ENCODE measurements at places on chromosomes 2 and 18.

- no peak for DNase-seq
Observed at GRCh38 chr2:173229086-173229485, 125.6 kb upstream of the CDCA7 start.

GRCh38 chr2:149507974-149508373 lies 79.6 kb downstream of the MMADHC start:
- DNase-seq, result no peak

- no peak for DNase-seq
Observed at GRCh38 chr2:143937723-143938350, 582.1 kb downstream of the ZEB2 start.

DNA sequence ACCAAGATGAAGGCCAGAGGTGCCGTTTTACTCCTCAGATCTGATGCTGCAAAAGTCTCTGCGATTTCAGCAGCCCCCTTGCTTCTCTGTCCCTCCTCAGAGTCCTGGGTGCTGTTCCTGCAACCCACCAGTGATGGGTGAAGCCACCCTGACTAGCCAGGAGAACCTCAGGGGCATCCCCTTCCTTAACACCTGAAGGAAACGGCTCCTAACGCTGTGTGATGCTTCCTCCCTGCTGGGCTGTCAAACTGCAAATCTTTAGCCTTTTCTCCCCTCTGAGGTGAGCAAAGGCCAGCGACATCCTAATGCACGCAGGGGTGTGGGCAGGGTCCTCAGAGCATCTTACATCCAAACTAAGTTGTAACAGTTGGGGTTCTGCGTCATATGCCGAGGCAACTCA lies 24.8 kb downstream of the CHST10 start:
- no peak for DNase-seq

DNA sequence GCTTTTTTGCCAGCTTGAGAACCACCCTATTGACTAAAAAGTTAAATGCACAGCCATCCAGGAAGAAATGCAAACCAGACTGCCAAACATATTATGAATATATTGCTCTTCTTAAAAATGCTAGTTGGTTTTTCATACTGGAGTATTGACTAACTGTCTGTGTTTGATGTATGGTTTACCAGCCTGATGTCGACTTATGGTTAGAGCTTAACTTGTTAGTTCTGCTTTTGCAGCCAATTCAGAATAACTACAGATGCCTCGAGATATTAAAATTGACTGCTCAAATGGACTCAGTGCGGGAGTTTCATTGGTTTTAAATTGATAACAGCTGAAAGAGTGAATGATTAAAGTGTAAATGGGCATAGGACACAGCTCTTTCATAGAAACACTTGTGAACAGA lies 369.8 kb downstream of the ARHGAP15 start:
- DNase-seq, result no peak

DNA sequence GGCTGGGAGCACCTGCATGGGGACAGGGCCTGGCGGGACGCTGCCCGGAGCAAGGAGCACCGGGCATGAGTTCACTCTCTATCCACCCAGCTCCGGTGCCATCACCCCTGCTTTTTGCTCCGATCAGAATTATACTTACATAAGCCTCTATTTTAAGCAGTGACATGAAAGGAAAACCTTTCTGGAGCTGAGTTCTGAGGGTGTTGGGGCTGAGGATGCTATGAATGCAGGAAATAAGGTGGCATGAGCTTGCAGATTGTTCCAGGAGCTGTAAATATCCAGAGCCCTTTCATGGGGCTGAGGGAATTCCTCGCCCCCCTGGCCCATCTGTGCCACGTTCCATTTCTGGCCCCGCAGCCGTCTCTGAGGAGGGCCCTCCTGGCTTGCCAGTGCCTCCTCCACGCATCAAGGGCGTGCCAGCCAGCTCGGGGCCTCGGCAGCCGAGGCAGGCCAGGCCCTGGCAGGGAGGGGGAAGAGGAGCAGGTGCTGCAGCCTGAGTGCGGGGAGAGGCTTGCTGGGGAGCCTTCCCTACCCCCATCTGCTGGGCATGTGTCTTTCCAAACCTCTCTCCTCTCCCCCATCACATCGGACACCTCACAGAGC lies 91.7 kb upstream of the MCFD2 start:
- DNase-seq, result no peak
